Aorta (tissue), 5 donors: ENCODE measurements at places on chromosomes 5 and 9. TPM values are rescaled to one million over a fixed set of nuclear protein-coding genes. Genes with fewer than 3 reads are reported as not detected.

DNA sequence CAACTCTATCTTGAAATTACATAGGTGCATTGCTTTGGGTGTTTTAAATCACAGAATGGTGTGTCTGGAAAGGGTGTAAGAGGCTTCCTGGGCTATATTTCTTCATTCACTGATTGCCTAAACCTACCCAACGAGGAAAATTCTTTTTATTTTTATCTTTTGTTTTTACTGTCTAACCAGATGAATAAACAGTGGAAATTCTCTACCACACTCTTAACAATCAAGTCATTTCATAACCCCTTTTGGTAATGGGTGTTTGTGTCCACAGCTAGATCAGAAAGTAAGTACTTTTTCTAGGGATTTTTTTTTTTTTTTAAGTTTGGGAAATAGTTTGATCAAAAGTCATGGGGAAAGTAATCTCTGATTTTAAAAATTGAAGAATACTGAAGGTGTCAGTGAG, 27.6 kb upstream of the C5orf47 start:
- DNase-seq = no peak

Gene ECM2
- total RNA-seq = 65.6 TPM

Gene PCDHGA8
- 6.8 TPM for total RNA-seq

GRCh38 chr5:91651704-91652103, 268.6 kb upstream of the ARRDC3 start:
- peak; percentile 40 for DNase-seq

Gene TAF1L
- total RNA-seq = not detected

GRCh38 chr9:10447036-10447435, 165.8 kb downstream of the PTPRD start:
- DNase-seq = no peak

- no peak for DNase-seq
These were observed 44.2 kb downstream of the DBH start for GRCh38 chr9:133680250-133680975.
